ENCODE measurements at places on chromosomes 11 and 22.

- no peak for DNase-seq
These were observed 61.1 kb downstream of the IRAG1 start for GRCh38 chr11:10632483-10632882.

GRCh38 chr11:113075586-113076095 is 114.4 kb downstream of the NCAM1 start:
- no peak for DNase-seq

GRCh38 chr11:17471501-17471900 is 5.1 kb downstream of the ABCC8 start:
- no peak for DNase-seq

GRCh38 chr22:25572708-25573171 is 8.3 kb downstream of the GRK3 start:
- DNase-seq: no peak

DNA sequence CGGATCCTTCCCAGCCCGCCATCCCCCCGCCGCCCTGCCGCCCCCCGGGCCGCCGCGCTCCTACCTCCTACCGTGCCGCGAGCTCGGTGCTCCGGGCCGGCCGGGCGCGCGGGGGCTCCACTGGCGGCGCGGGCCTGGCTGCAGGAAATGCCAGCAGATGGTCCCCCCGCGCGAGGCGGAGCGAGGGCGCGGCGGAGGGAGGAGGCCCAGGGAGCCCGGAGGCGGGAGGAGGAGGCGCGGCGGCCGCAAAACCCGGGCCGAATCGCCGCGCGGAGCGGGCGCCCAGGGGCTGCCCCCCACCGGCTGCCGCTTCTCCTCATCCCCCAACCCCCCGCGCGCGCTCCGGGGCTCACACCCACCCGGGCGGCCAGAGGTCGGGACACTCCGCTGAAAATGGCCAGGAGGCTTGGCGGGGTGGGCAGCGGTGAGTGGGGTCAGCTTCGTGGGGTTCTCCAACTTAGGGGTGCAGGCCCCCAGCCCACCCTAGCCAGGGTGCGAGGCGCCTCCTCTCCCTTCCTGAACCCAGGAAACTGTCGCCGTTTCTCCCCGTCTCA is at the start of gene OSBPL5:
OSBPL5 (minus strand) TSS at position 159 of the 554 bp plus-strand sequence. CDS start 36,162 bp downstream, outside the sequence.
- peak; percentile 14 for DNase-seq

DNA sequence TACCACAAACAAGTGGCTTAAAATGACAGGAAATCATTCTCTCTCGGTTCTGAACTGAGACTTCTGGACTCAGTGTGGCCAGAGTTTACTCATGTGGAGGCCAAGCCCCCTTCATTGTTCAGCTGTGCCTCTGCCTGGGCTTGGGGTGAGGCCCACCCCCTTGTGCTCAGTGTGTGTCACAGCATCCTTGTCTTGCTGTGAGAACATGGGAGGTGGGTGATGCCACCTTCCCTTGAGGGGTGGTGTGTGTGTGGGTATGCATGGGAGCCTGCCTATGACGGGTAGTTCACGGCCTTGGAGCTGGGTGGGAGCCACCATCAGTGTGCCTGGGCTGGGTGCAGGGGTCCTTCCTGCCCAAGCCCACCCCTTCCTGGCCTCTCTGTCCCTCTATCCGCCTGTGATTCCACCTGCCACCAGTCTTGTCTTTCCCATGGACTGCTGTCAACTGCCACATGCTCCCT is 101.7 kb downstream of the MORC2 start:
- no peak for DNase-seq

DNA sequence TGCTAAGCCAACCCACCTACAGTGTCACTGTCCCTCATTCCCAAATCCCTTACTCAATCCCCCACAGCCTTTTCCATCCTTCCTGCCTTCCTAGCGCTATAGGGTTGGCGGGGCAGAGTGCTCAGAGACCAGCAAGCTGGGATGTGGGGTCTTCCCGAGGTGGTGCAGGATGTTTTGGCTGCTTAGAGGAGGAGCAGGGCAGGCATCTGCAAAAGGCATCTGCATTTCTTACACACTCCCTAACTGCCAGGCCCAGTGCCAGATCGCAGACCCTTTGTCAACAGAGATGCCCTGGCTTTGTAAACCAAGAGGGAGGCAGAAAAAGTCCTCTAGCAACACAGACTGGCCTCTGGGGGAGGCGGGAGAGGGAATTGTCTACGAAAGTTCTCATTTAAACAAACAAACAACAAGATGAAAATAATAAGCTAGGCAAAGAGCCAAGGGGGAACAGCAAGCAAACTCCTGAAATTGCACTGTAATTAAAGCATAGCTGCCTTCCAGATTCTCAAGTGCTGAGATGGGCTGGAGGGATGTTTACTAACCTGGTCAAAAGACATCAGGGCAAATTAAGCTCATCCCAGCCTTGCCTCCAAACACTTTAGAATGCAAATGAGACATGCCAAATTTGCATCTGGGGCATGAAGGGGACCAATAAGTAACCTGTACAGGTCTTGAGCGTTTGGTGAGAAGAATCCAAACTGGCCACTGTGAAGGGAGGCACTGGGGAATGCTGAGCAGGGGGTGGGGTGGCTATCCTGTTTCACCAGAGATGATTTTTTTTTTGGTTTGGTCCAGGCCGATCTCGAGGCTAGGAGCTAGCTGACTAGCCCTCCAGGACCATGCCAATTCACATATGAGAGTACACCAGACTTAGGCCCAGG is 38.1 kb upstream of the ADA2 start:
- no peak for DNase-seq

- no peak for DNase-seq
These were observed 13.0 kb upstream of the BCL9L start for GRCh38 chr11:118938491-118939403.

- no peak for DNase-seq
These were observed 31.8 kb downstream of the USP35 start for GRCh38 chr11:78220218-78221157.

DNA sequence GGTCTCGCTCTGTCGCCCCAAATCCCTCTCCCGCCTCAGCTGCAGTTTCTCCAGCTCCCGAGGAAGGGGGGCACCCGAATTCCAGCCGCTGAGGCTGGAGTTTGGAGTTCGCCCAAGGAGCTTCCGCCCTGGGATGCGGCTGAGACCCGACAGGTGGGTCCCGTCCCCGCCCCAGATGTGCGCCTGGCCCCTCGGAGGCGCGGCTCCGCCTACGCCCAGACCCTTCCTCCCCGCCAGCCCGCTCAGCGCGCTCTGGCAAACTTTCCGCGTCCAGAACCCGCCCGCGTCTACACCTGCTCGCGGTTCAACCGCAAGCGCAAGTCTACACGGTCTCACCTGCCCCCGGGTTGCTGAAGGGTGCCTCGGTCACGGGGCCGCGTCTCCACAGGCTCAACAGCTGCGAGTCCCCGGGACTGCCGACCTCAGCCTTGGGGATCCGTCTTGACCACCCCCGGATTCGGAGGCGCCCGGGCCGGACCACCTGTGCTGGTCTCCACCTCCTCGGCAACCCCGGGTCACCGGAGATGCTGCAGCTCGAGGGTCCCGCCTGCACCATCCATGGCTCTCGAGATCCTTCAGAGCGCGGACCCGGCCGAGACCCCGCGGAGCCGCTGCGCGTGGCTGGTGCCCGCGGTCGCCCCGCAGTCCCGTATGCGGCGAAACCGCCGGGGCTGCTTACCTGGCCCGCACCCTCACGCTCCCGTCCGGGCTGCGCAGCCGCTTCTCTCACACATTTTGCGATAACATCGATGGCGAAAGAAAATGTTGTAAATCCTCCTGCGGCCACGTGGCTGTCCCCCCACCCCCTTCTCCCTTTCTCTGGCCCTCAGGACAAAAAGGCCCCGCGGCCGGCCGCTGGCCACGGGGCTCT is 63.6 kb downstream of the NFAM1 start:
- no peak for DNase-seq

GRCh38 chr11:65645710-65646109 is 7.8 kb downstream of the SIPA1 start:
- no peak for DNase-seq

DNA sequence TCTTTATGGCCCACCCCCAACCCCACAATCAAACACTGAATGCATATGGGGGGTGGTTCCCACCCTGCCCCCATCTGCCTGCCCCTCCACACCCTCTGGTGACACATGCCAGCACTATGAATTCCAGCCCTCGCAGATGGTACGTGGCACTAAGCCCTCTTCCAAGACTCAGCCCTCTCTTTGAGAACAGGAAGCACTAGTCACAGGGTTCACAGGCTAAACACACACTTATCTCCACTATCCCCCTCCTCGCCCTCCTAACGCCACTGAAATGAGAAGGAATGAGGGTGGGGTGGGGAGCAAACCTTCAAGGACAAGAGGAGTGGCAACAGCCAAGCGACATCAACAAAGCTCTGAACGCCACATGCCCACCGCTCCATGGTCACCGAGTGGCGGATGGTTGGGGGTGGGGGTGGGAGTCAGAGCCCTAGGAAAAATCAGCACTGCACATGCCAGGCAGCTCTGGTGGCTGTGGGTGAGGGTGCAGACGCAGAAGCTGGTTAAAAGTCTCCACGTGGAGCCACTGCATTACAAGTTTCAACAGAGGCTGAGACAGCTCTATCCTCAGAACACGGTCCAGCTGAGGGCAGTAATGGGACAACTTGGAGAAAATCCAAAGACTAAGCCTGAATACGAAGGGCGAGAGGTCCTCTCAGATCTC is 33.6 kb downstream of the TMEM184B start:
- DNase-seq: no peak

DNA sequence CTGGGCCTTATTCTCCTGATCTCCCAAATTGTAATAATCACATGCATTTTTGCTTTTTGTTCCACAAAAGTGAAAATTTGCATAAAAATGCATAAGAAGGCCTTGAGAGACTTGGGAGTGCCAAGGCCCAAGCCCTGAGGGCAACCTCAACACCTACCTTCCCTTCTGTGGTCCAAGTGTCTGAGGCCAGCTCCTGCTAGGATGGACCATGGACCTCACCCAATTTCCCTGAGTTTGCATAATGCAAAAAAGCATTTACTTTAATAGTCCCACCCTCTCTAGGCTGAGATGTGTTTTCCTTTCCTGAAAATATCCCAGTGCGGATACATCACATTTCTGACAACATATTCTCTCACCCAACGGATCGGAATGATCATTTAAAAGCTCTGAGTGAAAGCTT is 194.1 kb upstream of the TENM4 start:
- DNase-seq: no peak

- DNase-seq: no peak
These were observed 1.7 kb downstream of the FADS2 start for GRCh38 chr11:61829806-61830205.

GRCh38 chr11:103545551-103545950 is 436.3 kb downstream of the DYNC2H1 start:
- DNase-seq: no peak

DNA sequence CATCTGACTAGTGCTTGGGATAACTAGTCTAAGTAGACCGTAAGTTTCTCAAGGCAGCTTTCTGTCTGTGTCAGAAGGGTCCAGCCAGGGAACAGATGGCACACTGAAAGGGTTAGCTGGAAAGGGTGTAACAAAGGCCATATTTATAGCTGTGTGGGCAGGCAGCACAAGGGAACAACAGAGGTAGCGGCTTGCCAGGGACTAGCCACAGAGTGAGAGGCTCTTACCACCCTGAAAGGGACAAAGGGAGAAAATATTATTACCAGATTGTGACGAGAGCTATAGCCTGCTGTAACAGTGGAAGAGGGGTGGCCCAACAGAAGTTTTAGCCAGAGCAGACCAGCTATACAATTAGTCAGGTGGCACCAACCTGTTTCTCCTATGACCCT is 129.4 kb downstream of the CCDC34 start:
- no peak for DNase-seq

- no peak for DNase-seq
These were observed 30.2 kb downstream of the MRTFA start for GRCh38 chr22:40606306-40606705.

GRCh38 chr22:28903080-28903479 is 19.7 kb downstream of the ZNRF3 start:
- no peak for DNase-seq

- DNase-seq: no peak
These were observed 35.9 kb upstream of the P4HA3 start for GRCh38 chr11:74347381-74347780.

GRCh38 chr11:68146010-68146540 is 24.9 kb upstream of the CHKA start:
- no peak for DNase-seq

DNA sequence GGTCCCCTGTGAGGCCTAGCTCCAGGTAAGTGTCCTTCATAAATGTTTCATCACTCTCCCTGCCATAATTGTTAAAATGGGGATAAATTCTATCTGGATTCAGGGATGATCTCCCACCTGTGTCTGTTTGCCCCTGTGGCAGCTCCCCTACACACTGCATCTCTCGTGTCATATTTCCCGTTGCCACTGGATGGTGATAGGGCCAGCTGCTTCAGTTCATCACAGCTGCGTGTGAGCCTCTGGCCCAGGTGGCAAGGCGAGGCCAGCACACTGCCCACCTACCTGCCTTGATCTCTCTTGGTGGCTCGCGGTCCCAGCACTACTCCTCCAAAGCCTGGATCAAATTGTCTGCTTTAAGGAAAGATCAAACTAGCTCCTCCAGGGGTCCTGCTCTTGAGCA is 187.4 kb downstream of the GRIK4 start:
- DNase-seq: no peak

DNA sequence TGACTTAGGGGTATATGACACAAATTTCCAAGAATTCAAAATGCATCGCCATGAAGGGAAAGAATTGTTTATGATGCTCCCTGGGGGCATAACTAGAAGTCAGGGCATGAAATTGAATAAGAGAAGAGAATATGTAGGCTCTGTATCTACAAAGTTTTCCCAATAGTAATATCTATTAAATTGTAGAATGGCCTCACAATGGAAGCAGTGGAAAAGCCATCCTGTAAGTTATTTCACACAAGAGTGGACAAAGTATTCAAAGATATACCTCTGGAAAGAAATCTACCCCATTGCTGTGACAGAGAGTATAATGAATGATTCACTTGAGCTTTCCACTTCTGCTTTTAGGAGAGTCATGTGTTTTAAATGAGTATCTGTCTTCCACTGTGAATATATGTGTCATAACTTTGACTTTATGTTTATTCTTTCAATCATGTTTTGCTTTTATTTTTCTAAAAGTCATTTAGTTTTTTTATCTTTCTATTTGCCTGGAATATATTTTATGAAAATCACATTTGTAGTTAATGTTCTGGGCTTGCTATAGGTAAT is 65.7 kb upstream of the DDI1 start:
- no peak for DNase-seq

GRCh38 chr22:21754523-21754922 is 18.9 kb upstream of the YPEL1 start:
- no peak for DNase-seq

- DNase-seq: no peak
These were observed at the start of gene PAX6 for GRCh38 chr11:31810779-31811647. TSS of gene PAX6 (minus strand) at chr11:31811322. CDS start at chr11:31806411, 4,911 bp downstream.

- DNase-seq: no peak
These were observed 132.0 kb downstream of the SPON1 start for GRCh38 chr11:14094481-14095037.

GRCh38 chr11:125239585-125240560 is 75.3 kb downstream of the PKNOX2 start:
- DNase-seq: no peak
